ENCODE measurements at places on chromosomes 6 and 20. TPM values are rescaled to one million over a fixed set of nuclear protein-coding genes. Genes with fewer than 3 reads are reported as not detected.

The ERVFRD-1 gene
- 0.05 TPM for total RNA-seq

The SLC29A1 gene
- total RNA-seq: 64.8 TPM

The DNAH8 gene
- total RNA-seq: under 0.01 TPM

The OOEP gene
- not detected for total RNA-seq

The RFX6 gene
- total RNA-seq: not detected

The ZC3H12D gene
- total RNA-seq: 0.17 TPM

The USP49 gene
- total RNA-seq: 3.1 TPM

The ANKRD66 gene
- not detected for total RNA-seq

The ARMC2 gene
- 0.79 TPM for total RNA-seq

The HDAC2 gene
- 74.2 TPM for total RNA-seq

The ULBP3 gene
- 14.9 TPM for total RNA-seq

The ANKEF1 gene
- 1.5 TPM for total RNA-seq

The TAGAP gene
- total RNA-seq: not detected

The SYTL3 gene
- total RNA-seq: 0.70 TPM

The PDYN gene
- not detected for total RNA-seq

The GINS1 gene
- total RNA-seq: 20.8 TPM

The OSTM1 gene
- 31.1 TPM for total RNA-seq

The TULP1 gene
- total RNA-seq: not detected

The CLDN20 gene
- not detected for total RNA-seq

The OXT gene
- total RNA-seq: not detected

The EPPIN gene
- not detected for total RNA-seq

The DLL1 gene
- total RNA-seq: 7.5 TPM

The CD83 gene
- total RNA-seq: 5.3 TPM

Measured in dermis blood vessel endothelial cell (primary cell).